ENCODE measurements at places on chromosomes 3 and 15.

- peak; percentile 66 for DNase-seq
Measured at GRCh38 chr3:154018100-154018696, 103.0 kb upstream of the ARHGEF26 start.

DNA sequence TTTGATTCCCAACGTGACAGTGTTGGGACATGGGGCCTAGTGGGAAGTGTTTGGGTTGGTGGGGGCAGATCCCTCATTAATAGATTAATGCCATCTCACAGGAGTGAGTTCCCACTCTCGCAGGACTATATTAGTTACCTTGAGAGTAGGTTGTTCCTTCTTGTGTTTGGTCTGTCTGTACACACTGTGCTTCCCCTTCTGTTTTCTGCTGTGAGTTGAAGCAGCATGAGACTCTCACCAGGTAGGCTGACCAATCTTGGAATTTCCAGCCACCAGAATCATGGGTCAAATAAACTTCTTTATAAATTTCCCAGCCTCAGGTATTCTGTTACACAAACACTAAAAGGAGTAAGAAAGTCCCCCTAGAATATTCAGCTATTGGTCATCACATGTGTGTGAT, 145.4 kb downstream of the ERC2 start:
- no peak for DNase-seq

GRCh38 chr15:44137750-44138149, 57.3 kb downstream of the FRMD5 start:
- no peak for DNase-seq

- DNase-seq = no peak
Measured at GRCh38 chr15:34654625-34655024, 71.2 kb upstream of the GOLGA8B start.

- no peak for DNase-seq
Measured at GRCh38 chr3:133578548-133579191, 5.2 kb downstream of the CDV3 start.

DNA sequence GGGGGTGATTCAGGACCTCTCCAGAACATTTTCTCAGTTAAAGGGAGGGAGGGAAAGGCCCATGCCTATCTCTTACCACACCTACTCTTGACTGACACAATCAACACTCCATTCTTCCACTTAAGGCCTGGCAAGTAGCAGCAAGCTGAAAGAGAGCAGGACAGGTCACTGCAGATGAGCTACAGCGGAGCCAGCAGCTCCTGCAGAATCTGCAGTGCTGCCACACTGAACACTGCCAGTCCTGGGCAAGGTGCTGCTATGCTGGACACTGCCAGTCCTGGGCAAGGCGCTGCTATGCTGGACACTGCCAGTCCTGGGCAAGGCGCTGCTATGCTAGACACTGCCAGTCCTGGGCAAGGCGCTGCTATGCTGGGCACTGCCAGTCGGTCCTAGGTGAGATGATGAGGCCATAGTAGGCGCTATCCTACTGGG, 143.7 kb downstream of the MYLK start:
- no peak for DNase-seq

All from activated effector memory CD4-positive, alpha-beta T cell treated with anti-CD3 and anti-CD28 coated beads, Interleukin-2, amount 50 U/mL, for 16 hours (primary cell).